8988T (cell line): ENCODE measurements at places on chromosomes 4 and X.

DNA sequence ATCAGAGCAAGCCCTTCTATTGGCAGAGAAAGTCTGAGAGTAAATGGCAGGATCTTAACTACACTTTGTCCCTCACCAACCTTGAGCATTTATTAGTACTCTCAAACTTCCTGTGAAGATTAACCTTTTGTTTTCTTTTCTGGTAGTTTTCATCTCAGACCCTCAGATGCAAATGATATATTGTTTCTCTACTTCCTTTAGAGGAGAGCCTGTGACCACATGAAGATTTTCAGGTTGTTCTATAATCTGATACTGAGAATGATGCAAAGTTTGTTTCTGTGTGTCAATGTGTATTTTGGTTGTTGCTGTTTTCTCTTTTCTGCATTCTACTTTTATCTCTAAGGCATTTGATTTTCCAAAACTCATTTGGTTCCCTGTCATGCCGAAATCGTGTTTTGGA, 165.8 kb upstream of the CYSLTR1 start:
- DNase-seq, result no peak

- no peak for DNase-seq
Observed at GRCh38 chr4:11455201-11455835, 26.6 kb upstream of the HS3ST1 start.

GRCh38 chrX:136146614-136147314, 569 bp upstream of the FHL1 start:
- DNase-seq, result no peak

DNA sequence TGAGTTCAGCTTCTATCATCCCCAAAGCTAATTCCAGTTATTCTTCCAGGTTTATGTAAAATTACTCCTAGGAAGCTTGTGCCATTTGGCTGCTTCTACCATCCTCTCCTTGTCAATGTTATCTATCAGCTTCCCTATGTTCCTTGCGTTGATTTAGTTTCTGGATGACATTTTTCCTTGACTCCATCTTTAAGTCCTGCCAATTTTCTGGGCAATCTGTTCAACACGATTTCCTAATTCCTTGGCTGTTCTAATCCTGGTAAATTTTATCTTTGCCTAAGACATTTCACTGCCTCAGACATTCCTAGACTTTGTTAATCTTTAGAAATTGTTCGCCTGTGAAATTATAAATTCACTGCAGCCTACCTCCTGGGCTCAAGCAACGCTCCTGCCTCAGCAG, 125.1 kb downstream of the PDS5A start:
- no peak for DNase-seq

DNA sequence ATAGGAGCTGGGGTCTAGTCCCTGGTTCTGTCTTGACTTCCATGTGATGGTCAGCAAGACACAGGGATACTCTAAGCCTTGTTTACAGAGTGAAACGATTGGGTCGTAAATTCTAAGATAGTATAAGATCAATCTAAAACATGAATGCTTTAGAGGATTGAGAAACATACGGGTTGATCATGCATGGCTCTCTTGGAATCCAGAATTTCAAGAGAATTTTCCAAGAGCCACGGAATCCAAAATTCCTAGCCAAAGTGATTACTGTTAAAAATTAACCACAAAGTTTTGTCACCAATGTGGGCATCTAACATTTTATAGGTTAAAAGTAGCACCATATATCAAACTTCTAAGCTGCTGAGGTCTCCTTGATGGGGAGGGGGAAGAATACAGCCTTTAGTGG, 16.5 kb downstream of the HS3ST1 start:
- DNase-seq, result no peak

- no peak for DNase-seq
Observed at GRCh38 chrX:75603833-75604232, 81.0 kb upstream of the ZDHHC15 start.

DNA sequence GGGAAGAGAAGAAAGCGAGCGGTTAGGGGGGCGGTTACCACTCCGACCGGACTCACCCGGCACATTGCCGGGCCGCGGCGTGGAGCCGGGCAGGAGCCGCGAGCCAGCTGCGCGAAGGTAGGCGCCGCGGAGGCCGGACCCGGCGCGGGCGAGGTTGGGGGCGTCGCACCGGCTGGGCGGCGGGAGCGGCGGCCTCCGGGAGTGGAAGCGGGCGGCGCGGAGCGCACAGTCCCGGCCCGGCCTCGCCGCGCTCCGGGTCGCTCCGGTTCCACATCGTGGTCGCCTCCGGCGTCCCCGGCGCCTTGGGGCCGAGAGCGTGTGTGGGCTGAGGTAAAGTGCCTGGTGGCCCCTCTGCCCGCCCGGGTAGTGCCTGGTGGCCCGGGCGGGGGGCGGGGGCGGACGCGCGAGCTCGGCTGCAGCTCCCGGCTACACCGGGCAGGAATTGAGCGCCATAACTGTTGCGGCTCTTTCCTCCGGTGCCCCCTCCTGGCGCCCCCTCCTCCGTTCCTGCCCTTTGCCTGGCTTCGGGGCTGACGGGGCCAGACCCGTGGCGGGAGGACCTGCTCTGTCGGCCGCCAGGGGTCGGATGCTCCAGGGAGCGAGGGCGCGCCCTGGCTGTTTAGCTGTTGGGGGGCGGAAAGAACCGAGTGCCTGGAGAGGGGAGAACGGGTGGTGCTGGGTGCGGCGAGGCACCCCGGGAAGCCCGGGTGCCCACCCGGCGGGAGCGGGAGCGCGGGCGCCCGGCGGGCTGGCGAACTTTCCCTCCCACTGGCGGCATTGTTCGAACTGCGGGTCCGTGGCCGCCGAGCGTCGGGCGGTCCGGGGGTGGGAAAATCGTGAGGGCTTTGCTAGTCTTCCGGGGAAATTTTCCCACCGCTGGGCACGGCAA, 626 bp downstream of the JADE3 start:
- peak; percentile 75 for DNase-seq

- no peak for DNase-seq
Observed at GRCh38 chr4:44914748-44915147, 188.4 kb upstream of the GNPDA2 start.

- no peak for DNase-seq
Observed at GRCh38 chrX:39318506-39319343, 517.5 kb downstream of the MID1IP1 start.

- DNase-seq, result no peak
Observed at GRCh38 chr4:123561525-123561924, 164.9 kb downstream of the SPRY1 start.

GRCh38 chr4:114287079-114287696, 307.7 kb upstream of the ARSJ start:
- DNase-seq, result no peak

- DNase-seq, result no peak
Observed at GRCh38 chrX:45258731-45259402, 58.2 kb upstream of the DIPK2B start.

GRCh38 chr4:7311205-7311604, 118.9 kb downstream of the SORCS2 start:
- no peak for DNase-seq

DNA sequence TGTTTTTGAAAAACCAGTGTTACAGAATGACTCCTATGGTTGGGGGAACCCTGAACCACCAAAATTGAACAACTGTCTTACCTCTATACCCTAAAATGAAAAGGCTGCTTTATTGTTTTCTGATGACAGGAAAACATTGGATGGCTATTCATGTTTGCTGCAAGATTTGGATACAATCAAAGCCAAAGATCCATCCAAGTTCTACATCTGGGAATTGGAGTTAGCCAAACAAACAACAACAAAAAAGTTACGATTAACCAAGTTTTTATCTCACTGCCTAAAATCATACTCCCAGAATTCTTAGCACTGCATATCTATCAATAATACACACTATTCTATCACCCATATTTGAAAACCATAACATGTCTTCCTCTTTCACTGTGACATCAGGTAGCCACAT, 349.7 kb upstream of the SLC7A11 start:
- no peak for DNase-seq

DNA sequence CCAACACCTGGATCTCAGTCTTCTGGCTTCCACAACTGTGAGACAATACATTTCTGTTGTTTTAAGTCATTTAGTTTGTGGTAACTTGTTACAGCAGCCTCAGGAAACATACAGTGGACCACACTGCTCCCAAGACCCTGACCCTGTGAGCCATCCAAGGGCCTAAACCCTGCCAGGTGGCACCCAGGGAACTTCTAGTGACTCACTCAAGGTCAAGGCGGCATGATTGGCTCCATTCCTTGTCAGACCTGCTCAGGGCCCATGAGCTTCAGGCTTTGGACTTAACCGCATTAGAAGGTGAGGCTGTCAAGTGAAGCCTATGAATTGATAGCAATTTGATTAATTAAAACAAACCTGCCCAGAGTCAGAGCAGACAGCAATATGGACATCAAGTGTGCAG, 165.7 kb upstream of the MAMLD1 start:
- no peak for DNase-seq

GRCh38 chrX:101986586-101986985, 54.8 kb upstream of the ZMAT1 start:
- DNase-seq, result no peak

DNA sequence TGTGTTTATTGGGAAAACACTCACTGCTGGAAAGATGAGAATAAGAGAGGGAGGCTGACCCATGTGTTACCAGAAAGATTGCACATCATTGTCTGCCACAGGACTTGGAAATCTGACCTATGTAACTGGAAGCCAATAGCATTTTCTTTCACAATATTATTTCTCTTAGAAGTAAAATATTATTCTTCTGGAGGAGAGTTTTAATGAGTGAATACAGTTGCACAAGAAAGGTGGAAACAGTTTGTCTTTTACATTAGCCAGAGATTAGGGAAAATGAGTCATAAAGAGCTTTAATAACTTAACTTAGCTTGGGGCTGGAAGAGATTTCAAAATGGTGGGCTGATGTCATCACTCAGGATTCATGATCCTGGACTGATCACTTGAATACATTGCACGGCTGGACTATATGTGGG, 31.5 kb upstream of the LNX1 start:
- no peak for DNase-seq

- DNase-seq, result no peak
Observed at GRCh38 chr4:101122019-101122418, 225.3 kb downstream of the PPP3CA start.

- DNase-seq, result no peak
Observed at GRCh38 chr4:152077582-152077981, 316.8 kb upstream of the GATB start.

GRCh38 chrX:65755786-65756185, 88.3 kb downstream of the MSN start:
- no peak for DNase-seq

- DNase-seq, result no peak
Observed at GRCh38 chr4:83581411-83582288, 45.7 kb downstream of the GPAT3 start.

DNA sequence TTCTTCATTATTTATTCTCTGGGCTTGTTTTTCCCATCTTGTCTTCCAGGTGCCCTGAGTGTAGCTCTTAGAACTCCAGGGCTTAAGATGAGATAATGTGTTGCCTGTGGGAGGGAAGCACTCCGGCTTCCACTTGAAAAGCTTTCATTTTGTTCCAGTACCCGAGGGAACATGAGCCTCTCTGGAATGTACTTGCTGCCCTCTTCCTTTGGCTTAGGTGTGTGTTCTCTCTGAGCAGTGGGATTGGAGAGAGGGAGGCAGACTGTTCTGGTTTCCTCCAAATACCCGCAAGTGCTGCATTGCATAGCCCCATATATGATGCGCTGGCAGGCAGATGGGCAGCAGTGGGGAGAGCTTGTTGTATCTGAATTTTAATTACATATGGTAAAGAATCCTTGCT, 861 bp upstream of the DTHD1 start:
- DNase-seq, result no peak

GRCh38 chr4:188819233-188819632, 680.0 kb downstream of the TRIML1 start:
- no peak for DNase-seq

- peak; percentile 53 for DNase-seq
Observed at GRCh38 chrX:119880552-119881437, 9.2 kb downstream of the NDUFA1 start.

DNA sequence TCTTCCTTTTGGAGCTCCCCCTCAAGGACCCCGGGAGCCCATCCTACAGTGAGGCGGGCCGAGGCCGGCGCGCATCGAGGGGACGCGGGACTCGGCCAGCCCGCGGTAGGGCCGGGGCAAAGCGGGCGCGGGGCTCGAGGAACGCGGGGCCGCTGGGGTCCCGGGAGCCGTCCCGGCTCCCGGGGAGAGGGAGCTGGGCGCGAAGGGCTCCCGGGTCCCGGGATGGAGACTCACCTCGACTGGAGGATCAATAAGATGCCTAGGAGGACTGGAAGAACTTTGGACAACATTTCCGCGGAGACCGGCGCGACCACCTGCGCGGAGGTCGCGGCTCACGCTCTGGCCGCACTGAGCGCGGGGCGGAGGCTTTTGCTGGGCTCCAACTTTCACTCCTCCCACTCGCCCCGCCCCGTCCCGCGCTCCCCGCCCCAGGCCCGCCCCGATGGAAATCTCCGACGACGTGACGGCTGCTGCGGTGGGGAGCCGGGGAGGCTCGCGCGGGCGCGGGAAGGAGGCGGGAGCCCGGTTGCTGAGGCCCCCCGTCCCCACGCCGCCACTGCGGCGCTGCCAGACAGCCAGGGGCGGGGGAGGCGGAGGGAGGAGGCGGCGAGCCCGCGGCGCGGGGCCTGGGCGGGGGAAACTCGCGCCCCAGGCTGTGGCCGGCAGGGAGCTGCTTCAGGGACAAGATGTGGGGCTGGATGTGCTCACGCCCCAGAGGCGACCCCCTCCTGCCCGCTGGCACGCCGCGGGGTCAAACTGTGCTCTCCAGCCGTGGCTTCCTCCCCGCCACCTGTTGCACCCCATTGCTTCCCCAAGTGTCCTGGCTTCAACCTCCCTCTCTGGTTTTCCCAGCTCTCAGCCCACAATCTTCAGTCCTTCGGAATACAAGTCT, at the start of gene GABRE:
Gene GABRE (minus strand): TSS at position 341 of the 892 bp plus-strand sequence. CDS start 51 bp downstream, at position 290.
- DNase-seq, result no peak

- DNase-seq, result no peak
Observed at GRCh38 chrX:102957751-102958150, 20.7 kb downstream of the RAB40AL start.
